ENCODE measurements at places on chromosomes 1 and 21.
A peak's percentile ranks its signal among the peaks of the same experiment; 100 is the strongest.

GRCh38 chr1:26378088-26378878 is 5.7 kb upstream of the ZNF683 start:
- DNase-seq: no peak

DNA sequence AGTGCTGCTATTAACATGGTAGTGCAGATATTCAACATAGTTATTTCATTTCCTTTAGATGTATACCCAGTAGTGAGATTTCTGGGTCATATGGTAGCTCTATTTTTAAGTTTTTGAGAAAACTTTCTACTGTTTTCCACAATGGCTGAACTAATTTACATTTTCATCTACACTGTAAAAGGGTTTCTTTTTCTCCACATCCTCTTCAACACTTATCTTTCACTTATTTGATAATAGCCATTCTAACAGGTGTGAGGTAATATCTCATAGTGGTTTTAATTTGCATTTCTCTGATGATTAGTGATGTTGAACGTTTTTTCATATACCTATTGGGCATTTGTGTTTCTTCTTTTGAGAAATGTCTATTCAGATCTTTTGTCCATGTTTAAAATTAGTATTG is 149.8 kb downstream of the PDE4B start:
- DNase-seq: no peak

DNA sequence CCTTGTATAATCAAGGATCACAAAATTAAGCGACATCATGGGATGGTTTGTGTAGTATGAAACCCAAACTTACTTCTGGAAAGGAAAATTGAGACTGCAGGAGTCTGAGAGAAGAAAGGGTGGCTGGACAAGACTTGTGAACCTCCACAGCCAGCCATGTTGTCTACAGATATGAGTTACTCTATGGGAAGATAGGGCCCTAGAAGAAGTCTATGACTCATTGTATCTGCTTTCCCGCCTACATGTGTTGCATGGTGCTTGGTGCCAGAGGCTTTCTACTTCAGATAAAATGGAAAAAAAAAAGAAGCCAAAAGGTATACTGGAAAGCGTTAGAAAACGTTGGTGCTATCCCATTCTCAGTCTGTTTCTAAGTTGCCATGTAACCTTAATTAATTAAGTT is 18.7 kb upstream of the OR6N2 start:
- DNase-seq: no peak

GRCh38 chr1:227880342-227880924 is 65.0 kb downstream of the PRSS38 start:
- peak; percentile 41 for DNase-seq

GRCh38 chr21:42683371-42684108 is 30.1 kb downstream of the PDE9A start:
- no peak for DNase-seq

DNA sequence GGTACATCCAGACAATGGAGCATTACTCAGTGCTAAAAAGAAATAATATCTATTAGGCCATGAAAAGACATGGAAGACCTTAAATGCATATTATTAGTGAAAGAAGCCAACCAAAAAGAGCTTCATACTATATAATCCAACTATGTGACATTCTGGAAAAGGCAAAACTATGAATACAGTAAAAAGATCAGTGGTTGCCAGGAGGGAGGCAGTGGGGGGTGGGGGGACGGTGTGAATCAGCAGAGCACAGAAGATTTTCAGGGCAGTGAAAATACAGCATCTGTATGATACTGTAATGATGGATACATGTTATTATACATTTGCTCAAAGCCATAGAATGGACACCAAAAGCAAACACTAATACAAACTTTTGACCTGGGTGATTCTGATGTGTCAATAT is 339.4 kb upstream of the SNX7 start:
- DNase-seq: no peak

- DNase-seq: no peak
Observed at GRCh38 chr21:43824333-43825241, 35.2 kb downstream of the RRP1 start.

All from ascending aorta (tissue), 2 donors.